ENCODE measurements at places on chromosomes 7 and 10.

- DNase-seq, result peak; percentile 80
These were observed 61.4 kb upstream of the GPR158 start for GRCh38 chr10:25113191-25114035.

GRCh38 chr10:133100706-133101415, 13.1 kb downstream of the ADGRA1 start:
- DNase-seq, result peak; percentile 78

DNA sequence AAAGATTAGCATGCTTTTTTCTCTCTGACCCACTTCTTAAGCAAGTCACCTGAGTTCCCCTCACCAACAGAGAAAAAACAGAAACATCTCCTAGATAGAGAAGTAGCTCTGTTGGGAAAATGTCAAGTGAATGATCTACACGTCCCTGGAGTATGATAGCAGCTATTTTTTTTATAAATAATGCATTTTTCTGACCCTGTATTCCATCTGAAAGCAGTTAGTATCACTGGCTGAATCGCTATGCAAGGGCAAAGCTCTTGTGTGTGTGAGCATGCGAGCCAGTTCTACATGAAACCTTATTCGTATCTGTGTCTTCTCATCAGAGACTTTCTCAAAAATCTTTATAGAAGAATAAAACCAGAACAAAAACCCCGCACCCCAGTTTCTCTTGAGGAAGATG, 8.2 kb downstream of the ANKMY2 start:
- no peak for DNase-seq

- DNase-seq, result no peak
These were observed 42.7 kb downstream of the NPTX2 start for GRCh38 chr7:98659756-98660155.

GRCh38 chr10:84613336-84614021, 285.1 kb downstream of the CCSER2 start:
- peak; percentile 75 for DNase-seq

GRCh38 chr10:14491811-14492210, 161.1 kb upstream of the FRMD4A start:
- DNase-seq, result no peak

DNA sequence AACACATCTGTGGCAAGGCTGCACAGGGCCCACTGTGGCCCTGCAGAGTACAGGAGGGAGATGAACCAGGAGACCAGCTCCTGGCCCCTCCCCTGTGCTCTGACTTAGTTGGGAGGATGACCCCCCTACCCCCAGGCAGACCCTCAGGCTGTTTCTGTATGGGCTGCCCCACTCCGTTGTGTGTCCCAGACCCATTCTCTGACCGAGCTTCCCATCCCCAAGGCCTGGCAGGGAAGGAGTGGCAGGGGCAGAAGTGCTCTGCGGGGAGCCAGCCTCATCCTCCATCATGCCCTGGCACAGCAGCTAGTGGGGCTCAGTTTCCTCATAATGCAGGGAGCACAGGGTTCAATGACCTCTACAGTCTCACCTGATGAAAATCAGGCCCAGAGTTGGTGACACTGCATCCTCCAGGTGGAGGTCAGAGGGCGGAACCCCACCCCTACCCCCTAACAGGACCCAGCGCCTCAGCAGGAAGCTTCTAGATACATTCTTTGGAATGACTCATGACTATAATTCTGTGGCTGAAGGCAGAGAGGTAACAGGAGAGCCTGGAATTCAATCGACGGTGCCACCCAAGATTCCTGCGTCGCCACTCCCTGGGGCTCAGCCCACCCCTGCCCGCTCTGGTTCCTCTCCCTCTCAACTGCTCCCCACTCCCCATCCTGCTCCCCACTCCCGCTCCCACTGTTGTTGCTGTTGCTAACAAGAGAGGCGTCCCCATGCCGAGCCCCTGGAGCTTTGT, 18.2 kb downstream of the PODXL start:
- no peak for DNase-seq

GRCh38 chr10:21020545-21020944, 123.4 kb upstream of the NEBL start:
- peak; percentile 81 for DNase-seq

GRCh38 chr7:53697913-53698312, 662.5 kb downstream of the POM121L12 start:
- DNase-seq, result no peak

- no peak for DNase-seq
These were observed 147.8 kb upstream of the UNC5B start for GRCh38 chr10:71064413-71065118.

DNA sequence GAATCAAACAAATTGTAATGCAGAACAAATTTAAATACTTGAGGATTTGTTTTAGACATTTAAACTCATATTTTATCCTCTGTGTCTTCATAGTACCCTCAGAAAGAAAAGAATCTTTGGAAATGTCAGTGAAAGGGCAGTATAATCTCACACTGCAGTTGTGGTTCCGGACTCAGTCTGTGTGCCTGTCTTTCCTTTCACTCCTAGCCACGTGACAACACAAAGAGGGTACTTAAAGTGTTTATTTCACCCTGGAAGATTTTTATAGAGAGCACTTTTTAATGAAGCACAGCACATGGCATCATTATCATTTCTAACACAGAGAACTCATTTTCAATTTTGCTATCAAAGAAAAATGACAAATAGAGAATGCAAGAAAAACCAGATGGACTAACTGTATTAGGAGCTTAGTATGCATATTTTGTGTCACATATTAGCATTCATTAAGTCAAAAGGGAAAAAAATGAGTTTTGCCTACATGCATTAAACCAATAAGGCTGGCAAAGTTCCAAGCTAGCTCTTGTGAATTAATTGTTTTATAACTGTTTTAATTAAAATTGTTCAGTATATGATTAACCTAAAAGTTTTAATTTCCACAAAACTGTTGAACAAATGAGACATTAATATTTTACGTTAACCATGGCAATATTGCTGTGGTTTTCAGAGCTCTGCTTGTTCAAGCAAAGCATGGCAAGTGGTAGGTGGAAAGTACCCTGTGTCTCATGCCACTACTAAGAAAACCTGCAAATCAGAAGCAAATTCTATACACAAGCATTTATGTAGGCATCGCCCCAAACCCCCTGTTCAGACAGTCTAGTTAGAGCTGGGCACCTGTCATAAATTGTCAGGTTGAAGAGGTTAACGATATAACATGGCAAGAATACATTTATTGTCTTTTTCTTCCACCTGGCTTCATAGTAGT, 65.9 kb downstream of the AUTS2 start:
- DNase-seq, result no peak

- no peak for DNase-seq
These were observed 21.4 kb upstream of the SCIN start for GRCh38 chr7:12549106-12549505.

DNA sequence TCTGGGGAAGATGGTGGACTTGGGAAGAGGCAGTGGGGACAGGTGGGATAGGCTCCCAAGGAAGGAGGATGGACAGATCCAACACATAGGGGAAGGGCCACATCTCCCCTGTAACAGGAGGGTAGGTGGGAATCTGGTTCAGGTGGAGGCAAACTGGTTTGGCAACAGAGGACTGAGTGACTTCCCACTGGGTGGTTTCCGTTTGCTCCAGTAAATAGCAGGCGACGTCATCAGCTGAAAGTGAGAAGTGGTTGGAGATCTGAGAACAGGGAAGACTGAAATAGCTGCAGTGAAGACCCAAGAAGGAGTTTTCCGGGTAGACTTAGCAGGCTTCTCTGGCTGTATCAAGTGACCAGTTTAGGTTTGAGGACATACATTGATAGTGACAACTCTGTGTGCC, 504.4 kb downstream of the GALNT17 start:
- DNase-seq, result no peak

- DNase-seq, result no peak
These were observed 33.4 kb downstream of the MACROH2A2 start for GRCh38 chr10:70085975-70086613.

- no peak for DNase-seq
These were observed 38.4 kb upstream of the LRRC4 start for GRCh38 chr7:128069373-128070364.

GRCh38 chr7:130917669-130918128, 183.7 kb upstream of the KLF14 start:
- DNase-seq, result no peak

DNA sequence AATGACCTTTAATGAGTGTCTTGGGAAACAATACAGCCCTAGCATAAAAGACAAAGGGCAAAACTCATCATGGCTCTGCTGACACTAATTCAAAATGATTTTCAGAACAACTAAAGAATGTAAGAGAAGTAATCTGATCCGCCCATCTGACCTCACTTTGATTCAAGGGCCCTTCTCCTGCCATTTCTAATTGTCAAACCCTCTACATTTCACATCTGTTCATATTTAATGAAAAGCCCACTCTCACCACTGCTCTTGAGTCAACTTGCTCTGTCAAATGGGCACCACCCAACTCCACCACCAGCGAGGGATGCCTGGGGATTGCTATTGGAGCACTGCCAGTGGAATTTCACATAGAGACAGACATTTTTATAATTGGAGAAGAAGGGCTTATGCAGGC, 639.2 kb downstream of the KCNMA1 start:
- no peak for DNase-seq

GRCh38 chr7:150753826-150754603, 16.8 kb downstream of the GIMAP5 start:
- no peak for DNase-seq

GRCh38 chr7:17130281-17131059, 168.0 kb upstream of the AHR start:
- no peak for DNase-seq

- no peak for DNase-seq
These were observed 136.9 kb downstream of the CUBN start for GRCh38 chr10:16992611-16993119.

DNA sequence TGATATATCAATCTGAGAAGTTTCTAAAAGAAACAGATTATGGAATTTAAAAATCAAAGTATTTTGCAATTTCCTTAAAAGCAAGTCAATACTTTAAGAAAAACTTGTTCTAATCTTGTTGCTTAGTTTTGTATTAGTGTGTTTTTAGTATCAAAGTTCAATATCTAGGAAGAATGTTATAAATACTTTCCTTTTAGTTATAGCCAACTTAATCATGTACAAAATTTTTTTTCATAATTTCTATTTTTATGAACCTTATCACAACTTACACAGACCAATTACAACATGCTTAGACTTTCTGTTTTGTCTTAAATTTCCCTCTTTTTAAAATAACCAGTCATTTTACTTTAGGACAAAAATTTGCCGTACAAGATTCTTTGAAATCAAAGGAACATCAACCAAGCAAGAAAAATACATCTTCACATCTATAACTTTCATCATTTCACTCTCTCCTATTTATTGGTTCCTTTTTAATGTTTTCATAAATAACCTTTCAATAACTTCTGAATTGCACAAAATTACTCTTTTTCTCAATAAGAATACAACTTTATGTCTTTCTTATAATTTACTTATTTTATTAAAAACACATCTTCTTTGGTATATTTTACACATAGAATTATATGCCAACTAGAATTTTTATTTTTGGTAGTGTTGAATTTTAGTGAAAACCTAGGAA, 308.2 kb upstream of the GLI3 start:
- DNase-seq, result no peak

GRCh38 chr7:47720141-47720906, 138.4 kb upstream of the TNS3 start:
- no peak for DNase-seq

- DNase-seq, result no peak
These were observed 63.6 kb downstream of the CCDC186 start for GRCh38 chr10:114110174-114110972.

DNA sequence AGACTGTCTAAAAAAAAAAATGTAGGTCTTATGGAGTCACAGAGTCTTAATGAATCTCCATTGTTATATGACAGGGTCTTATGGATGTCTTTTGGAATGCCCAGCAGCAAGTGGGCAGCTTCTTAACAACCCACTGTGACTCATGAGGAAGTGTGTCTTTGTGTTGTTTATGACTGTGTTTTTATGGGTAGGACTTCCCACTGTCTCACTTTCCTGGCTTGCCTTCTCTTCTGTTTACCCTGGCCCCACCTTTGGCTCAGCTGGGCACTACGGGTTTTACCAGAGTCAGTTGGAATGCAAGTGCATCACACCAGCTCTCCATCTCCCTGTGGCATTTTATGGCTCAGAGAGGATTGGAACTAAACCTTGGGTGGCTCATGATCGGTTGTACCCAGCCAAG, 580.5 kb downstream of the AUTS2 start:
- DNase-seq, result no peak

All from H1 (cell line).